ENCODE measurements at places on chromosomes 1 and 21. TPM values are rescaled to one million over a fixed set of nuclear protein-coding genes. Genes with fewer than 3 reads are reported as not detected.
A peak's percentile ranks its signal among the peaks of the same experiment; 100 is the strongest.

Gene TMOD4
- total RNA-seq, result not detected

GRCh38 chr1:205224736-205225135 lies 3.0 kb upstream of the TMCC2 start:
- no peak for DNase-seq

GRCh38 chr1:103416681-103417286 lies 108.7 kb upstream of the RNPC3 start:
- DNase-seq, result no peak

Gene ST6GALNAC5
- total RNA-seq, result 11.6 TPM

Gene ARHGAP29
- total RNA-seq, result 5.6 TPM

Gene SLC37A1
- total RNA-seq, result 5.7 TPM

GRCh38 chr1:154181944-154182343 lies 10.0 kb downstream of the TPM3 start:
- DNase-seq, result no peak

Gene MFAP2
- 176 TPM for total RNA-seq

Gene TBX19
- total RNA-seq, result 2.7 TPM

Gene BTG2
- total RNA-seq, result 7.2 TPM

- DNase-seq, result no peak
Measured at GRCh38 chr1:211337430-211338223, 11.0 kb downstream of the TRAF5 start.

DNA sequence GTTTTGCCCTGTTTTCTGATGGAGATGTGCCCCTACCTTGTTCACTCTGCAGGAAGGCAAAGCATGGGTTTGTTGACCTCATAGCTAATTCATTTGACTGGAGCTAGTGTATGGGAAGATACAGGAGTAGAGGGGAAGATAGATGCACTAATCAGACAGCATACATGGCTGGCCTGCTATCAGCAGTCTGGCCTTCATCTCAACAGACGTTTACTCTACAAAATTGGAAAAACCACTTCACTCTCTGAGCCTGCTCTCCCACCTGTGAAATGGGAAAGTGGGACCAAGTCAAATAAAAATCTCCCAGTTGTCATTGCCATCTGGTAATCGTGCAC lies 235.2 kb upstream of the RAB4A start:
- no peak for DNase-seq

Gene ACKR1
- not detected for total RNA-seq

- DNase-seq, result no peak
Measured at GRCh38 chr1:44508397-44508745, 103.3 kb downstream of the RNF220 start.

Gene MAP10
- 2.4 TPM for total RNA-seq

- DNase-seq, result no peak
Measured at GRCh38 chr21:39319251-39319756, 5.9 kb upstream of the BRWD1 start.

- no peak for DNase-seq
Measured at GRCh38 chr1:41222496-41222895, 19.6 kb downstream of the SCMH1 start.

GRCh38 chr1:228208831-228209551 lies 1.1 kb downstream of the OBSCN start:
- no peak for DNase-seq

Gene VASH2
- total RNA-seq, result 74.6 TPM

GRCh38 chr1:42981871-42982270 lies 23.2 kb upstream of the SLC2A1 start:
- DNase-seq, result no peak

GRCh38 chr1:32761253-32761877 lies 55.8 kb downstream of the YARS1 start:
- peak; percentile 68 for DNase-seq

DNA sequence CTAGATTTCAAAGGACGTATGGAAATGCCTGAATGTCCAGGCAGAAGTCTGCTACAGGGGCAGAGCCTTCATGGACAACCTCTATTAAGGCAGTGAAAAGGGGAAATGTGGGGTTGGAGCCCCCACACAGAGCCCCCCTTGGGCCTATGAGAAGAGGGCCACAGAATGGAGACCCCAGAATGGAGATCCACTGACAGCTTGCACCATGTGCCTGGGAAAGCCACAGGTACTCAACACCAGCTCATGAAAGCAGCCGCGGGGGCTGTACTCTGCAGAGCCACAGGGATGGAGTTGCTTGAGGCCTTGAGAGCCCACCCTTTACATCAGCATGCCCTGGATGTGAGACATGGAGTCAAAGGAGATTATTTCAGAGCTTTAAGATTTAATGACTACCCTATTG lies 108.7 kb downstream of the DMRTB1 start:
- DNase-seq, result no peak

DNA sequence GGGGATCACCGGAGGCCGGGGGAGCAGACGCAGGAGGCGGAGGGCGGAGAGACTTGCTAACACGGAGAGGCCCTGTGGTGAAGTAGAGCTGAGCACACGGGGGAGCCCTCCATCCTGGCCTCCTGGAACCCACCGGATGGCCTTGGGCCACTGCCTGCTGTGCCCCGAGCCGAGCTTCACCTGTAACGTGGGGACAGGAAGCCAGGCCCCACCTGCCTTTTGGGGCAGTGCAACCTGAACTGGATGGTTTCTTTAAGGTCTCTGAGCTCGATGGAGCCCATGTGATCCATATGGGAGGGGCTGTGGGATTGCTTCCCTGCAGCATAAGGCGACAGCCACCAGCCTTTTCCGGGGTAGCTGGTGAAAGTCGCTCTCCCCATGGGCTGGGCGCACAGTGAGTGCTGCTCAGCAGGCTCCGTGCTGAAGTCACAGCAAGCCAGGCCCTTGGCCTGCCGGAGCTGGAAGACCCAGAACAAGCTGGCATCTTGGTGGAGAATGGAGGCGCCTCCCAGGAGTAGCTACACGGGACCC lies 35.8 kb downstream of the TFF3 start:
- peak; percentile 68 for DNase-seq

- DNase-seq, result no peak
Measured at GRCh38 chr1:22854688-22855565, 117.7 kb downstream of the LACTBL1 start.

Gene PRELP
- total RNA-seq, result not detected

Gene WNT2B
- total RNA-seq, result 0.14 TPM

- no peak for DNase-seq
Measured at GRCh38 chr1:236419502-236419901, 25.4 kb downstream of the EDARADD start.

DNA sequence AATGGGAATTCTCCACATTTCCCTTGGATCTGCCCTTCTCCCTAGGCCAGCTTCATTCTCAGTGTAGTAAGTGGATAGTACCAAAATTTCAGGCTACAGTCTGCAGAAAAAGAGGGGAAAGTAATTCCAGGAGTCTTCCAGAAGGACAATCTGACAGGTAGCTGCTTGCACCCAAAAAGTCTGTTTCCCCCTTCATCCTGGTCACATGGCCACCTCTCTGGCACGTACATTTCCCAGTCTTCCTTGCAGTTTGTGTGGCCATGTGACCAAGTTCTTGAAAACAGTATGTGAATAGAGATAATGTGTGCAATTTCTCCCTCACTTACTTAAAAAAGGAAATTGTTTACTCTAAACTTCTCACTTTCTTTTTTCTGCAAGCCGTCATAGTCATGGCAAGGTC lies 14.6 kb upstream of the FMO4 start:
- no peak for DNase-seq

GRCh38 chr21:16468184-16468583 lies 738.4 kb downstream of the USP25 start:
- no peak for DNase-seq

DNA sequence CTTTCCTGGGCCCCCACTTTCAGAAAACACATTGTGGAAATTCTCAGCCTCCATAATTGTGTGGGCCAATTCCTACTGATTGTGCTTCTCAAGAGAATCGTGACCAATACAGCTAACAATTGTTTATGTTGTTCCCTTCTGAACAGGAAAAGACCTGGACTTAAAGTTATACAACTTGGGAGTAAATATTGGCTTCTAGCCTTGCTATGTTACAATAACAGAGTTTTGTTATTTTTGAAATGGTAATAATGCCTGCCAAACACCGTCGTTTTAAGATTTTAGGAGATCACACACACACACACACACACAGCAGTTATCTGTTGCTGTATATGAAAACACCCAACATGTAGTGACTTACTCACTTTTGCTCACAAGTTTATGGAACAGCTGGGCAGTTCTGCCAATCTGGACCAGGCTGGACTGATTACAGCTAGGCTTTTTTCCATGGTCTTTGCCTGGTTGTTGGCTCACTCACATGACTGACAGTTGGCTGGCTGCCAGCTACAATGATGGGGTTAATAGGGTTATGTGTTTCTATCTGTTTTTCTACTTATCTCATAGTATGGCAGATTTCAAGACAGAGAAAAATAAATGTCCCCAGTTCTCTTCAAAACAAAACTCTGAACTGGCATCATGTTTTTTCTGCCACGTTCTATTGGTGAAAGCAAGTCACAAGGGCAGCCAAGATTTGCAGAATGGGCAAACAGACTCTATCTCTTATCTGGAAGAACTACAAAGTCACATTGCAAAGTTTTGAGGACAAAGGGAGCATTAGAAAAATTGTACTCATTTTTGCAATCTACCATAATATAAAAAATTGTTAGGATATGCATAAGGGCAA lies 447.5 kb downstream of the NEGR1 start:
- no peak for DNase-seq

Gene SNRNP40
- total RNA-seq, result 325 TPM

DNA sequence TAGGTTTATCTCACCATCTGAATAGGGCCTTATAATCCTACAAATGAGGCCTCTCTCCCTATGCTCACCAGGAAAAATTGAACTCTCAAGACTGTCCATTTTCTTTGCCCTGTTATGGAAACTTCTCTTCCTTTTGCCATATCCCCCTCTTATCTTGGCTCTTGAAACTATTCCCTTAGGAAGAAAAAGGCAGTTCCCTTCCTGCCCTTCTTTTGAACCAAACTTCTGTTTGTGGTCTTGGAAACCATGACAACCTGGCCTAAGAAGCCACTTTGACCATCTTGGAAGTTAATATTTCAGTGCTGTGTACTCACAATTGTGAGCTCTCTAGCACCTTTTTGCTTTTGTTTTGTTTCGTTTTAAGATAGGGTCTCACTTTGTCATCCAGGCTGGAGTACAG lies 40.0 kb downstream of the ATP2B4 start:
- no peak for DNase-seq

GRCh38 chr1:55204997-55205396 lies 10.2 kb downstream of the USP24 start:
- DNase-seq, result no peak

Gene OR2L5
- not detected for total RNA-seq

Gene LEFTY1
- total RNA-seq, result 2,746 TPM

Gene CAPN2
- total RNA-seq, result 46.8 TPM

- DNase-seq, result no peak
Measured at GRCh38 chr1:169786974-169787373, 7.7 kb downstream of the METTL18 start.

DNA sequence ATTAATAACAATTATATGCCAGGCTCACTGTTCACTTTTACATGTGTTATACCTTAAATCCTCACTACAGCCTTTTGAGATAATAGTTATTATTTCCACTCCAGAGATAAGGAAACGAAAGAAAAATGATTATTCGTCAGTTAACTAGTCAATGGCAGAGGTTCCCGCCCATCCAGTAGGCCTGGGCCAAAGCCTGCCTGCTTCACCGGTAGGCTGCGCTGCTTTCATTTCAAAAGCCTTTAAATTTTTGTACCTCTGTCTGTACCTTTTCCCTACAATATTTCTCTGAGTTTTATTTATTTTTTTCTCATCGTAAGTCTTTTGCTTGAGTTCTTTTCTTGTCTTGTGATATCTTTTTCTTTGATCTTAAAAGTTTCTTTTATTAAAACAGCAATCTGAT lies 3.6 kb downstream of the GPR52 start:
- DNase-seq, result peak; percentile 4

GRCh38 chr1:6234502-6235295 lies 1.1 kb downstream of the ICMT start:
- no peak for DNase-seq

- no peak for DNase-seq
Measured at GRCh38 chr1:51583532-51583931, 33.4 kb upstream of the OSBPL9 start.

GRCh38 chr1:52238887-52239707 lies 97.2 kb downstream of the ZFYVE9 start:
- no peak for DNase-seq

GRCh38 chr1:48898894-48899293 lies 122.2 kb upstream of the BEND5 start:
- DNase-seq, result peak; percentile 27

Gene PRR9
- not detected for total RNA-seq

DNA sequence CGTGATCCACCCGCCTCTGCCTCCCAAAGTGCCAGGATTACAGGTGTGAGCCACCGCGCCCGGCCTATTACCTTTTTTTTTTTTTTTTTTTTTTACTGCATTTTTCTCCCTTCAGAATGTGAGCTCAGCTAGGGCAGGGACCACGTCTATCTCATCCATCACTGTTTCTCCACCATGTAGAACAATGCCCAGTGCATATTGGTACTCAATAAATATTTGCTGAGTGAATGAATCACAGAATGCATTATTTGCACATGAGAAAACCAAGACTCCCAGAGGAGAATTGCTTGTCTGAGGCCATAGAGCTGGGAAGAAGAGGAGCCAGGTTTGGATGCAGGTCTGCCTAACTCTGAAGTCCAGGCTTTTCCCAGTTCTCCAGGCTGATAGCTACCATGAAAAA lies 8.2 kb upstream of the SLC9A1 start:
- DNase-seq, result no peak

Gene SLC44A3
- 0.83 TPM for total RNA-seq

Gene OR10R2
- total RNA-seq, result not detected

GRCh38 chr1:219726480-219727272 lies 113.8 kb upstream of the ZC3H11B start:
- no peak for DNase-seq

DNA sequence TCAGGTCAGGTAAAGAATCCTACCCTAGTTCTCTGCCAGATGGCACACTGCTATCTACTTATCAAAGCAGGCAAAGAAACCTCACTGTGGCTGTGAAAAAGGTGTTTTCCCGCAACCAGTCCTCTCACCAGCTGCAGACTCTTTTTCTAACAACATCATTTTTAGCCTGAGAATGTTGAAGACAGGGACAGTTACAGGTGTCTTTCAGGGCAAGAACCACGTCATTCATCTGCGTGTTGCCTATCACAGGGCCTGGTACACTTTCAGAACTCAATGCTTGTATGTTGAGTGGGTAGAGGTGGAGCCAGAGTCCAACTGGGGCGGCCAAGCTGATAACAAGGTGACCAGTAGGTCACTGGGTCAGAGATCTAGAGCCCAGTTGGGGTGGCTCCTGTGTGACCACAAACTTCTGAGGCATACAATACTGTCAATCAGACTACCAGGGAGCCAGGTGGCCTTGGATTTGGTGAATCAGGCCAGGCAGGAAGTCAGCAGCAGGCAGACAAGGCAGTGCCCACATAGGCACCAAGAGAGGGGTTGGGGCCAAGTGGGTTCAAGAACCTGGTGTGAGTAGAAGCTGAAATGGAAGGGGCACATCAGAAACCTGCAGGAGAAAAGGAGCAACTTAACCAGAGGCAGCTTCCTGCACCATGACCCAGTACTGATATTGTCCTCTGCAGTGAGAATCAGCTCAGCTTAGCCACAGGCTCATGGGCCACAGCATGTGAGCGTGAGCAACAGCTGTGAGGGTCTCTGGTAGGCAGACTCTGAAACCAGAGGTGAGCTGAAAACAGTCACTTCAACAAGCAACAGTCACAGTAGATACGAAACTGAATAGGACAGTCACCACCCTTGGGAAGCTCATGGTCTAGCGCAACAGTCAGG lies 123.6 kb downstream of the DTL start:
- no peak for DNase-seq

All from H7 (cell line).